ENCODE measurements at places on chromosomes 2 and 18.

GRCh38 chr2:197297772-197298318 is 12.7 kb downstream of the ANKRD44 start:
- no peak for DNase-seq

GRCh38 chr18:3725115-3725514 is 275.1 kb downstream of the TGIF1 start:
- no peak for DNase-seq

DNA sequence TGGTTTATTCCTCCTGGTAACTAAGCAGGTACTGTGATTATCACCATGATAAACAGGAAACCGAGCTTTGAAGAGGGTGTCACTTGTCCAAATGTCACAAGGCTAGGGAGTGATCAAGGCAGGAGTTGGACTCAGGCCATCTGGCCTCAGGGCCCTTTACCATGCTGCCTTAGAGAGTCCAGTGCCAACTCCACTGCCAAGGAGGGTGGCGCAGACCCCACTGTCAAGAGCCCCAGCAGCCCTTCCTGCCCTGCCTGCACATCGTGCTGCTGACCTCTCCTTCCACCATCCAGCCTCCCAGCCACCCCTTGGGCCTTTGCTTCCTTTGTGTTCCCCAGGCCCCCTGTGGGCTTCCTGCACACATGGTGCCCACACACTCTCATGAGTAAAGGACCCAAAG is 48.3 kb downstream of the TNS1 start:
- DNase-seq = no peak

- no peak for DNase-seq
Measured at GRCh38 chr2:223005496-223005895, 46.5 kb upstream of the KCNE4 start.

DNA sequence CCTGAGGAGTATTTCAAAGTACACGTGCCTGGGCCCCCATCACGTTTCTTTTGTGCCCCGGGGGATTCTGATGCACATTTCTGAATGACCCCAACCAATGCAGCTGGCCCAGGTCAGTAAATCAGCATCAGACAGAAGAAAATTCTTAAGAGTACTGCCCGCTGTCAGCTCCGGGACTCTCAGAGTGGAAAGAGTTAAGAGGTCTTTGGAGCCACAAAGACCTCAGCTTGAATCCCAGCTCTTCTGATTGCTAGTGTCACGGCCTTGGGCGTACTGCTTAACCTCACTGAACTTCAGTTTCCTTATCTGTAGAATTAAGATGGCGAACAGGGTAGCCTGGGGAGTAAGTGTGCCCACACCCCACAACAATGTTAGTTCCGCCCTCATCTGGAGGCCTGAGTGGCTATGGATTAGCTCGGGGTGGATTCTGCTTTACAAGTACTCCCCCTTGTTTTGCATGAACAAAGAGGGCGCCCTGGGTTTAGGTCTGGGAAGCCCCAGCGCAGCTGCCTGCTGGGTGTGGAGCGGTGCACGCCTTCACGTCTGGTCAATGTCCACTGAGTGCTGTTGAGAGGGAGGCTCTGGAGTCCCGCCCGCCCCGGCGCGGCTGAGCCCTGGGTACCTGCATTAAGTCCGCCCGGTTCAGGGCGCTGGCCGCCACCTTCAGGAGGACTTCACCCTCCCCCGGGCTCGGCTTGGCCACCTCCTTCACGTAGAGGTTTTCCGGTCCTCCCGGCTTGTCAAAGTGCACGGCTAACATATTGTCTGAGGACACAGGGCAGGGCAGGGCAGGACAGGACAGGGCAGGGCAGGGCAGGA is 858 bp downstream of the TP53I3 start:
- peak; percentile 78 for DNase-seq

GRCh38 chr18:79965119-79965902 is 868 bp downstream of the HSBP1L1 start:
- DNase-seq = no peak

- no peak for DNase-seq
Measured at GRCh38 chr2:241568726-241569125, 10.2 kb downstream of the BOK start.

- DNase-seq = no peak
Measured at GRCh38 chr2:158211502-158211901, 109.8 kb downstream of the UPP2 start.

DNA sequence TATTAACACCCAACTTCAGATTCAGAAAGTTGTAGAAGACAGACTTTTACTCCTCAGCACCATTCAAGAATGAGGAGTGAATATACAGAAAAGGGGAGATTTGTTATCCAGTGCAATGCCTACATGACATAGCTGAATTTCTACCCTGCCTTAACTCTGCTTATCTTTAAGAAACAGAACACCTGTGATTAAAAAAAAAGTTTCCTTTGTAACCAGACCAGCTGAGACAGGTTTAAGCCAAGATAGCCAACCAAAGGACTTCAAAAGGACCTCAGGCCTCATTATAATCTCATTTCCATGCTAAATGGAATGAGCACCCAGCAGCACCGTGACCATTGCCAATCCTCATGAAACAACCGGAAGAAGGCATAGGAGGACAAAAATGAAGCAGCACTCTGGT is 122.9 kb downstream of the CCDC178 start:
- DNase-seq = no peak

DNA sequence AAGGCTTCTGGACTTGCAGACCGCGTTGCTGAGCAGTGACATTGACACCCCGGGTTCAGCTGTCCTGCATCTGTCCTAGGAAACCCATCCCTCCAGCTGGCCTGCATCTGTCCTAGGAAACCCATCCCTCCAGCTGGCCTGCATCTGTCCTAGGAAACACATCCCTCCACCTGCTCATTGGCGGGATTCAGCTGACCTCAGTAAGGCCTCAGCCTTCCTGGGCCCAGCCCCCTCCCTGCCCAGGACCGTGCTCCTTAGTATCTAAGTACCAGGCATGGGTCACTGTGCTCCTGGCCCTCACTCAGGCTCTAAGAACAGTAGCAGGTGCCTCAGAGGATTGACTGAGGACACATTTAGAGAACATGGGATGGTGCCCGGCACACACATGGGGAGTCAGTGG is 1.2 kb downstream of the MLPH start:
- DNase-seq = no peak

DNA sequence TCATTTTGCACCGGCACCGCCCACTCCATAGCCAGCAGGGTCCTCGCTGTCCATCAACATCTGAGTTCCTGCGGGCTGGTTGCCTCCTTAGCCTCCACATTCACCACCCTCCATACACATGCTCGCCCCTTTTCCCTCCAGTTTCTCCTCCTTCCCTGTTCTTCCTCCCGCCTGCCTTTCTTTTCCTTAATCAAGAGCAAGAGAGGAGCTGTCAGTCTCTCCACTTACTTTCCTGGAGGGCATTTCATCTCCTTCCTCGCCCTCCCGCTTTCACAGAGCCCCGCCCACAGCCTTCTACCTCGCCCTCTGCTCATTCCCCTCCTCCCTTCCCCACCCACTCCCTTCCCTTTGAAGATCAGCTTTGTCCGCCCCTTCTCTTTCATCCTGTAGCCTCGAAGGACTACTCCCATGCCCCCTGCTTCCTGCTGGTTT is 13.8 kb upstream of the ZBTB7C start:
- DNase-seq = no peak

DNA sequence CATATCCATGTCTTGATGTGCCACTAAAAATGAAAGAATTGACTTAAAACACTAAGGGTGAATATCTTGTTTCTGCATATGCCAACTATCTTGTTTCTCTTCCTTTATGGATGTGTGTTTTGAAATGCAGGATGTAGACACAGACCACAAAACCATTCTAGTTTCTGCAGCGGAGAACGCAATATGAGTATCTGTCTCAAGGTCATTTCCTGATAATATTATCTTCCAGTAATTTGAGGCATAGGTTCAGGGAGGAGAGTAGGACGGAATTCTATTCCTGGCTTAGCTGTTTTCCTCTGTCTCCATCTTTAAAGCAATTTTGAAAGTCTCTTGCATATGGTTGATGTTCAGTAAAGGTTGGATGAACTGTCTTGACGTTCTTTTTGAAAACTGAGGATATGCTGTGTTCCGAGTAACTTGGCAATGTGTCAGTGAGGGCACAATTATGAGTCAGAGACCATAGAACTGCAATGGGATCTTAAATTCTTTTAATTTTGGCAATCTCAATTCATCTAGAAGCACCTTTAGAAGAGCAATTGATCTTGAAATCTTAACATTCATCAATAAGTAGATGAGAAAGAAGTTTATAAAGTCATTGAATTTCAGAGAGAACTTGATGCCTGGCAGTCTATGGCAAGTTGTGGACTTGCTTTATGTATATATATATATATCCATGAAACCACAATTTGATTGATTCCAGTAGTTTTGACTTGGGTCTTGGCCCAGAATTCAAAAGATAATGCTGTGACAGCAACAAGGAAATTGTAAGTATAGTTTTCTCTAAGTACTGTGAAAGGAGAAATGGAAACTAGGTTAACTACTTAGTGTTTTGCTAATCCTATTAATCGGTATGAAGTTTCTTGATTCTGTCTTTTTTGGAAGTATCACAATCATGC is 24.8 kb downstream of the RAB27B start:
- no peak for DNase-seq

- DNase-seq = no peak
Measured at GRCh38 chr2:220371211-220371610, 743.8 kb downstream of the SLC4A3 start.

DNA sequence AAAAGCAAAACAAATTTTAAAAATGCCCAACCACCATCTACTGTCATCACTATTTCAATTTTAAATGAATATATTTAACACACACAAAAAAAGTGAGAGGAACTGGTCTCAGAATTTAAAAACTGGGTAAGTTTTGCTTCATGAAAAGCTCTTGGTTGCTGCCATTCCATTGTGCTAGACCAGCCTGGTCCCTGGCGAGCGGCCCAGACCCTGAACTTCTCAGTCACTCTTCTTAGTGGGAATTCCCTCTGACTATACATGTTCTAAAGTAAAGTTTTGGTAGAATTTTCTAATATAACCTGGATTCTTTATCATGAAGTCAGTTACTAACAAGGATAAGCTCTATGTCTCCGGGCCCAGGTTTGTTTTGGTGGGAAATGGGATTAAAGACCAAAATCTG is 34.8 kb upstream of the TMEM177 start:
- no peak for DNase-seq

DNA sequence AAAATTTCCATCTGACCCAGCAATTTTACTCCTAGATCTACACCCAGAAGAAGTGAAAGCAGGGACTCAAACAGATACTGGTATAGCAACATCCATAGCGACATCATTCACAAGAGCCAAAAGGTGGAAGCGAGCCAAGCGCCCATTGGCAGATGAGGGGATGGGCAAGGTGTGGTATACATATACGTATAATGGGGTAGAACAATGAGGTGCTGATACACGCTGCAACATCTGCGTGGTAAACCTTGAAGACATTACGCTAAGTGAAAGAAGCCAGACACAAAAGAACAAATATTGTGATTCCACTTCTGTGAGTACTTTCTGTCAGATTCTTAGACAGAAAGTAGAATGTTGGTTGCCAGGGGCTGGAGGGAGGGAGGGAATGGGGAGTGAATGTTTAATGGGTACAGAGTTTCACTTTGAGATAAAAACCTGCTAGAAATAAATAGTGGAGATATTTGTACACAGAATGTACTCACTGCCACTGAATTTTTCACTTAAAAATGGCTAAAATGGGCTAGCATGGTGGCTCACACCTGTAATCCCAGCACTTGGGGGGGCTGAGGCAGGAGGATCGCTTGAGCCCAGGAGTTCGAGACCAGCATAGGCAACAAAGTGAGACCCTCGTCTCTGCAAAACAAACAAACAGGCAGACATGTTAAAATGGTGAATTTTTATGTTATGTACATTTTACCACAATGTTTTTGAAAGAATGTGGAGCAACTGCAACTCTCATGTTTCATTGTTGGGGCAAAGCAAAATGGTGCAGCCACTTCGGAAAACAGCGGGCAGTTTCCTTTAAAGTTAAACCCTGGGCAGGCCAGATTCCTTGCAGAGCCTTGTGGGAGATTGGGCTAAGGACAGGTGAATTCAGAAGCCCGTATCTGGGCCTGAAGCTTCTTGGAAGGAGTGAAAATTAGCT is 103.4 kb upstream of the MYCN start:
- DNase-seq = no peak

DNA sequence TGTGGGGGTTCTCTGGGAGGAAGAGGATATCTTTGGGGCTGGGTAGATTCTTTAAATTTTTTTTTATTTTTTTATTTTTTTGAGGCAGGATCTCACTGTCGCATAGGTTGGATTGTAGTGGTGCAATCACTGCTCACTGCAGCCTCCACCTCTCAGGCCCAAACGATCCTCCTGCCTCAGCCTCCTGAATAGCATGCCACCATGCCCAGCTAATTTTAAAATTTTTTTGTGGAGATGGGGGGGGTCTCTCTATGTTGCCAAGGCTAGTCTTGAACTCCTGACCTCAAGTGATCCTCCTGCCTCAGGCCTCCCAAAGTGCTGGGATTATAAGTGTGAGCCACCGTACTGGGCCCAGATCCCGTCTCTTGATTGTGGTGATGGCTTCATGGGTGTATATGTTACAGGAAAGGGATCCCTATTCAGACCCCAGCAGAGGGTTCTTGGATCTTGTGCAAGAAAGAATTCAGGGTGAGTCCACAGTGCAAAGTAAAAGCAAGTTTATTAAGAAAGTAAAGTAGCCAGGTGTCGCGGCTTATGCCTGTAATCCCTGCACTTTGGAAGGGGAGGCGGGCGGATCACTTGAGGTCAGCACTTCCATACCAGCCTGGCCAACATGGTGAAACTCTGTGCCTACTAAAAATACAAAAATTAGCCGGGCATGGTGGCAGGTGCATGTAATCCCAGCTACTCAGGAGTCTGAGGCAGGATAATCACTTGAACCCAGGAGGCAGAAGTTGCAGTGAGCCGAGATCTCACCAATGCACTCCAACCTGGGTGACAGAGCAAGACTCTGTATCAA is 2.0 kb upstream of the C2orf68 start:
- no peak for DNase-seq

- no peak for DNase-seq
Measured at GRCh38 chr18:4207383-4207985, 247.6 kb downstream of the DLGAP1 start.

DNA sequence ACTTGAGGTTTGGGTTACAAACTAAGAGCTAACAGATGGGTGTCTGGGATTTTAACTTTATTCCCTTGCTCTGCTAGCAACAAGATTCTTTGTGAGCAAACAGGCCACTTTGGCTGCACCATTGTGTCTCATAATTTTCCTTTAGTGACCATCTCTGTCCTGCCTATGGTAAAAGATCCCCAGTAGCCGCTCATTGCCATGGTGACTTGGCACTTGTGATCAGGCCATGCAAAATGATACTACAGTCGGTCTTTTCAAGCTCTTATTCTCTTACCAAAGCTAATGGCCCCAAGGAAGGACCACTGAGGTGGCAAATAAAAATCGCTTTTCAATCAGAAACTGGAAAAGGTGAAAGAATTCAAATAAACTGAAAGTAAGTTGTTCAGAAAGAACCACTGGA is 836.9 kb downstream of the MBD2 start:
- DNase-seq = no peak

GRCh38 chr2:164771897-164772296 is 69.7 kb downstream of the COBLL1 start:
- DNase-seq = no peak

DNA sequence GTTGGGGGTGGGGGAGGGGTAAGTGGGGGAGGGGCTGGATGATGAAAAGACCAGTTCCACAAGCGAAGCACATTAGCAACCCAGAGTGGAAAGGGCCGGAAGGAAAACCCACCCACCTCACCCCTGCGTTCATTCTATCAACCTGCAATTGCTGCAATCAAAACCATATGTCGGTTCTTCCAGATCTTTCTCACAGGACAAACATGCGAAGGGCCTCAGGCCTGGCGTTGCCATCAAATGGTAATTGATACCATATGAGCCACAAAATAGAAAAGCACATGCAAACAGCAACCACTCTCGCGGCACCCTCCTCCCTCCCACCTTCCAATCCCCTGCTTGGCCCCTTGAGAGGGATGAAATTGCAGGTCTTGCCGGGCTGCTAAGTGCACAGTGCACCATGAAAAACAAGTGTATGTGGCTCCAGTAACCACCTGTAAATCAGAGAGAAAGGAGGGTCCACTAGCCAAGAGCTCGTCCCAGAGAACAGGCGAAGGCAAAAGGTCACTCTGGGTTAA is 287.5 kb downstream of the TCF4 start:
- no peak for DNase-seq
